ENCODE measurements at places on chromosomes 12 and 14.
A peak's percentile ranks its signal among the peaks of the same experiment; 100 is the strongest.

GRCh38 chr12:92034083-92034482 lies 111.6 kb downstream of the BTG1 start:
- DNase-seq, result no peak

DNA sequence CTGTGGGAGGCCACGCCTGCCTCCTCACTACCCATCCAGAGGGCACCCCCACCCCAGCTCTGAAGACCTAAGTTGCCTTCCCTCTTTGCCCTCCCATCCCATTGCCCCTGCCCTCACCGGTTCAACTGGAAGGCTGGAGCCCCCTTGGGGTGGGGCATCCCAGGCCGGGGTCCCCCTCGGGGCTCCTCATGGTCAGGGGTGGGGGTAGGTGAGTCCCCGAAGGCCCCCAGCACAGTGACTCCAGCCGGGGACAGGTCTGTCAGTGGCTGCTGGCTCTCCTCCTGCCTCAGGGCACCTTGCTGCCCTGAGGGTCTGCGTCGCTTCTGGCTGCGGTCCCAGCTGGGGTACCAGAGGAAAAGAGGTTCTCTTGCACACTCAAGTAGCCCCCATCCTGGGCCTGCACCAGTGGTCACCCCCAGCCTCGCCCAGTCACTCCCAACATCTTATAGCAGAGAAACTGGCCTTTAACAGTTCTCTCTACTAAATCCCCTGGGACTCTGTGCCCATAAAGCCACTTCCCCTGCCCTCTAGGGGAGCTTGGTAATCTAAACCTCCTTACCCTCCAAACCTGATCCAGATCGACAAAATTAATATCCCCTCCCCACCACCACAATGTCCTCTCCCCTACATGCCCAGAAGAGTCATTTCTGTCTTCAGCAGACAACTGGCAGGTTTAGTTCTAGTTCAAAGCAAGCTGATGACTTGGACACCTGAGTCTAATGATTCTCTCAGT lies 5.1 kb downstream of the PIANP start:
- DNase-seq, result no peak

- DNase-seq, result peak; percentile 71
Measured at GRCh38 chr12:54033106-54033979, 493 bp downstream of the HOXC5 start.

DNA sequence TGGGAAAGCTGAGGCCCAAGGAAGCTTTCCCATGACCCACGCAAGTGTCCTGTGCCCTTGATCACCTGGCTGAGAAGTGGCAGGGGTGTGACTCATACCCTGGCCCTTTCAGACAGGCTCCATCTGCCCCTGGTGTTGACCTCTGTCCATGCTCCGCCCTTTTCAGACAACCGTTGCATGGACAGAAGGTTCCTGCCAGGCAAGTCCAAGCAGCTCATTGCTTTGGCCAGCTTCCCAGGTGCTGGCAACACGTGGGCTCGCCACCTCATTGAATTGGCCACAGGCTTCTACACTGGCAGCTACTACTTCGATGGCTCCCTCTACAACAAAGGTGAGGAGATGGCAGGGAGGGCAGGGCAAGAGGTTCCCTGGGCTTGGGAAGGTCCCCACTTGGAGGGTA lies 103.5 kb downstream of the WSCD2 start:
- DNase-seq, result no peak

- no peak for DNase-seq
Measured at GRCh38 chr14:60212503-60213371, 36.3 kb upstream of the PPM1A start.

DNA sequence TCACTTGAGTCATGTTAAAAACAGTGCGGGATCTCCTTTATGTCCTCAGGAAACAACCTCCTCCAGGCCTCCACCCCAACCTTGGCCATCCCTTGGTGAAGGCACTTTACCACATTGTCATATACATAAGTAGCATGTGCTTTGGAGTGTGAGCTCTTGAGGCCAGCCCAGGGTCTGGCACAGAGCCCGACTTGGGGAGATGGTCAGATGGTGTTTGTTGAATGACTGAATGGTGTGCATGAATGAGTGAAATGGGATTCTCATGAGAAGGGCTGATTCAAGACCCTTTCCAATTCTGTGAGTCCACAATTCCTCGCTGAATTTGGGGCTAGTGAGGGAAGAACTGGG lies 52.9 kb upstream of the DLK1 start:
- DNase-seq, result no peak

- DNase-seq, result no peak
Measured at GRCh38 chr14:87898301-87898700, 94.7 kb downstream of the GALC start.

- peak; percentile 27 for DNase-seq
Measured at GRCh38 chr12:41663598-41664265, 475.6 kb downstream of the PDZRN4 start.

DNA sequence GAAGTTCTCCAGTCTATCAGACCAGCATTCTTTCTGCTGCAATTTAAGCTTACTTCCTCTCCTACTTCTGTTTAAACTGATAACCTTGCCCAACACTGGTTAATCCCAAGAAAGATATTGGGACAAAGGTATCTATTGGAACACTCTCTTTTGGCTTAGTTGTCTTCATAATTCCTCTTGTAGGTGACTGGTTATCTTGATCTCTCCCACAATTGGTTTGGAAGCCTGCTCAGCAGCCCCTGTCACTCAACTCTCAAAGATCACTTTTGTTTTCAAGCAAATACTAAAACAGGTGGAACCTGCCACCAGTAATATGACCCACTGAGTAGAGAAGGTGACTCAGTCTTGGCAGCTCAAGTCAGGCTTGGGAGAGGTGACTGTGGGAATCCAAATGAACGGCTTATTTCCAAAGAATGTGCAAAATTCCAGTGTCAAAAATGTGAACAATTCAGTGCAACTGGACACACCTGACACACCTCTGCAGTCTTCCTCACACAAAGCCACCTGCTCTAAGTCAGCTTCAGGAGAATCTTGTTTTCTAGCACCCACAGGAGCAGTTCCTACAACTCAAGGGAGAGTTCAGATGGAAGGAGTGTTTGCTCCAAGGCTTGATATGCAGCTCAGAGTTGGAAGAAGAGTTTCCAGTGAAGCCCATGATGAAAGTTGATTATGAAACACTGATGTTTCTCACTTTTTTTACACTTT lies 83.2 kb upstream of the SLC38A2 start:
- no peak for DNase-seq

DNA sequence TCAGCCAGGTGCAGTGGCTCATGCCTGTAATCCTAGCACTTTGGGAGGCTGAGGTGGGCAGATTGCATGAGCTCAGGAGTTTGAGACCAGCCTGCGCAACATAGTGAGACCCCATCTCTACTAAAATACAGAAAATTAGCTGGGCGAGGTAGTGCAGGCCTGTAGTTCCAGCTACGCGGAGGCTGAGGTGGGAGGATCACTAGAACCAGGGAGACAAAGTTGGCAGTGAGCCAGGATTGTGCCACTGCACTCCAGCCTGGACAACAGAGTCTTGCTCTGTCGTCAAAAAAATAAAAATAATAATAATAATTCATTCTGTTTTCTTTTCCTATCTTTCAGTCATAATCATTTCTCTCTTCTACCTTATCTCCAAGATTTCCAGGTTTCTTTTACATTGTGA lies 48.6 kb upstream of the USP44 start:
- DNase-seq, result no peak

GRCh38 chr12:127881371-127882140 lies 385.4 kb upstream of the TMEM132C start:
- no peak for DNase-seq

GRCh38 chr14:32396885-32397284 lies 67.8 kb downstream of the AKAP6 start:
- no peak for DNase-seq

DNA sequence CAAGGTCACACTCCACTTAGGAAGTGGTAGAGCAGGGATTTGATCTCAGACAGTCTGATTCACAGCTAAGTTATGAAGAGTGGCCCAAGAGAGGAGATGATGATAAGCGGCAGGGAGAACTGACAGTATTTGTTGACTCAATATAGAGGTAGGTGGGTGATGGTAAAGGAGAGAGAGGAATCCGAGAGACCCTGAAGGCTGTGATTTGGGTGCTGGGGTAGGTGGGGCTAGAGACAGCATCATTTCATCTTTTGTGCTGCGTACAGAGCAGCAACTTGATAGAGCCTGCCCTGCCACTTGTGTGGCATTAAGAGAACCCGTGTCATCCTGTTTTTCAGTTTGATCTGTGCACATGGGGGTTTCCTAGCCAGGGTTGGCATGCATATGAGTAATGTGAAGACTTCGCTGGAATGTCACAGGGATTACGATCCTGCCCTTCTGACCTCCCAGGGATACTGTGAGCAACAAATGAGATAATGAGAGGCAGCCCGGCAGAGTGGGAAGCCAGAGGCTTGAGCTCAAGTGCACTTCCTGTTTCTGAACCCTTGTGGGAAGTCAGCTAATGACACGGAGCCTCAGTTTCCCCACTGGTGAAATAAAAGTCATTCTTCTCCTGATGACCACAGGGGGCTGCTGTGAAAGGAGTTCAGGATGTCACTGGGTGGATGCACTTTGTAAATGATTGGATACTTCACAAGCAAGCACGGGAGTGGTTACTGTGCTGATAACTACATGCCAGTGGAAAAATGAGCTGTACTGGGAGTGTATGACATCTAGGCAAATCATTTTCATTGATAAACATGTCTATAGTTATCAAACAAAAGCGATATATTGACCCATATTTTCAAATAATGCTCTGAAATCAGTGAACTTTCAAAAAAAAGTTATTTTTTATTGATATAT lies 59.5 kb upstream of the IGF1 start:
- no peak for DNase-seq

DNA sequence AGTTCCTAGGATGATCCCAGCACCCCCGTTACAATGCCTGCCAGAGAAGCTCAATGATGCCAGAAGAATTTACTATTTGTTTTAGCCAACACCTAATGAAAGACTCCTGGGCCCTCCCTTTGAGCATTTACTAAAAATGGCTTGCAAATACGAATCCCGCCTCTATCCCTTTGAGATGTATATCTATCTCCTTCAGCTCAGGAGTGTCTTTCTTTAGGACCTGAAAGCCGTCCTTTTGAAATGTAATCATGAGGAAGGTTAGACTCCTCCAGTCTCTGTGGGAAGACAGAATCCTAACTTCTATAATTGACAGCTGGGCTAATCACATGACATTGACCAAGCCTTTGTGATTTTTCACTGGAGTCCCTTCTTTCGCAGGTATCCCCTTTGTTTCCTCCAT lies 19.2 kb upstream of the DYNC1H1 start:
- no peak for DNase-seq

DNA sequence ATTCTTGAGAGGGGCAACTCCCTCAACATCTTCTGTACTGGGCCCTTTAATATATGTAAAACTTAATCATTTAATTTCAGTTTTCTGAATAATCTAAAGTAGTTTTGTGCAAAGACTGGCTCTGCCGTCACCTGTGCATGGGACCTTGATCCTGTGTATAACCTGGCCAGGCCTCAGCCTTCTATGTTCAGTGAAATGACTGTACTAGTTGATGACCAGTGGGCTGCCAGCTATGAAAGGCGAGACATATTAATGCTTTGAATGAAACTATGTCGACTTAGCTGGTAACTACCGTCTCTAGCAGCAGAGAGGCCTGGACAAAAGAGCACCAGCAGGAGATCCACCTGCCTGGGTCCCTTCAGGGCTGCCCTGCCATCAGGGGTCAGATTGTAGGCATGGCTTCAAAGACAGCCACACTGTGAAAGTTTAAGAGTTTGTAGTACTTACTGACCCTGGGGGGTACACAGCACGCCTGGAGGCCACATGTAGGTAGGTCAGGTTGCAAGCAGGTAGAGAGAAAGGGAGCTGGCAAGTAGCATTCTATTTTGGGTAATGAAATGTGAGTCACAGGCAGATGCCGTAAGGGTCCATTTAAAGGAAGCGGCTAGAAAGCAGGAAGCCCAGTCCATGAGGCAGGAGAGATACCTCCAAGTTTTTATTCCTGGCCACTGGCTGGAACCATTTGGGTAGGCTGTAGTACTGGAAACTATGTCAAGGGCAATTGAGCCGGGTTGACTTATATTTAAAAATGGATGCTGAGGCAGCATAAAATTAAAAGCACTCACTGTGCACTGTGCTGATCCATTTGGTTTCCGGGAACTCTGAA lies 77.2 kb downstream of the BHLHE41 start:
- no peak for DNase-seq

DNA sequence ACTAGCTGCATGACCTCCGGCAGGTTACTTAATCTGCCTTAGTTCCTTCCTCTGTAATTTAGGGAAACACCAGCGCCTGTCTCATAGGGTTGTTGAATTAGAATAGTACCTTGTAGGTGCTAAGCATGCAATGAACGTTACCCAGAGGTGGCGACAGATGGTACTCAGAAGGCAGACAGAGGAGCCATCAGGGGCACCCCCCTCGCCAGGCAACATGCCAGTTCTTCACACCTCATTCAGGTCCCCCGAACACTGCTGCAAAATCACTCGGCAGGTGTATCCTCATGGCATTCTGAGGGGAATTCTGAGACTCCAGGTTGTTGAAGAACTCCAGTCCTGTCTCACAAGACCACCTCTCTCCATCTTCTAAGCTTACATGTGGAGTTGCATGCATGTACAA lies 10.1 kb downstream of the ISM2 start:
- no peak for DNase-seq

- DNase-seq, result no peak
Measured at GRCh38 chr14:106459971-106460730, 933.8 kb downstream of the TMEM121 start.

- DNase-seq, result no peak
Measured at GRCh38 chr14:77045238-77046162, 17.0 kb upstream of the IRF2BPL start.

- DNase-seq, result peak; percentile 53
Measured at GRCh38 chr14:63727231-63727735, 582 bp downstream of the SGPP1 start.

DNA sequence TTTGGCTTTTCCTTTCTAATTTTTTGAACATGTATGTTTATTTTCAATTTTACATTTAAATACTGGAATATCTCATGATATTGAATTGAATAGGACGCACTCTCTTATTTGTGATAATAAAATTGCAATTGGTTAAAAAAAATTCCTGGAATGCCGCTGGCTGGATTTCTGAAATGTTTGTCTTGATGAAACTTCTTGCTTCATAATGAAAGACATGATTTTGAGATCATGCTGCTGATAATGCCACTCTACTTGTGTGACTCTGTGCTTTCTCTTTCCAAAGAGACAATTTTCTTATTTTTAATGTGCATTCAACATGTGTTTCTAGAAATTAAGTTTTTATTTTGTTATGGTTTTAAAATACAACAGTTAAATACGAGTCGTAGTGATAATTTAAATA lies 465.7 kb upstream of the FAR2 start:
- no peak for DNase-seq

GRCh38 chr14:62710811-62711210 lies 334.4 kb downstream of the KCNH5 start:
- no peak for DNase-seq

DNA sequence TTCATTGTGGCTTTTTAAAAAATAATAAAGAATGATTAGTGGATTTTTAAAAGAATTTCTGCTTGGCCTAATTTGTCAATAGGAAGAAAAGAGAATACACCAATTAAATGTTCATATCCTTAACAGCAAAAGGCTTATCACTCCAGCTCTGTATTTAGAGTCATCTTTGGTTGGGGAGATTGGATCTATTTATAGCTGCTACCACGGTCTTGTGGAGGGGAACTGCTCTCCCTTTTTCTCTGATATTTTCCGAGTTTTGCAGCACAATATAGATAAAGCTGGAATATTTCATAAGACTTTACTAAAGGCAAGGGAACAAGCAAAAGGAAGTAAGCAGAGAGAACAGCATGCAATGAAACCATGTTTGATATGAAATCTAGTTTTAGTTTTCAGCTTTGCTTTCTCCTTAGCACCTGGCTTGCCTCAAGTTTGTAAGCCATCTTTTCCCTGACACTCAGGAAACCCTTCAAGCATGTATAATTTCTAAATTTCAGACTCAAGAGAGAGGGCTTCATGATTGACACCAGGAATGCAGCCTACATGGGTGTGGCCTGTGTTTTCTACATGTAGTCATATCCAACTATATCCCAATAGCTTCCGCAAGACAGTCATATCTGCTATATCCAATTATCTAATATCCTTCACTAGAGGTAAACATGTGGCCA lies 35.2 kb downstream of the BRMS1L start:
- no peak for DNase-seq

All from 8988T (cell line).